ENCODE measurements at places on chromosomes 12 and 14.

DNA sequence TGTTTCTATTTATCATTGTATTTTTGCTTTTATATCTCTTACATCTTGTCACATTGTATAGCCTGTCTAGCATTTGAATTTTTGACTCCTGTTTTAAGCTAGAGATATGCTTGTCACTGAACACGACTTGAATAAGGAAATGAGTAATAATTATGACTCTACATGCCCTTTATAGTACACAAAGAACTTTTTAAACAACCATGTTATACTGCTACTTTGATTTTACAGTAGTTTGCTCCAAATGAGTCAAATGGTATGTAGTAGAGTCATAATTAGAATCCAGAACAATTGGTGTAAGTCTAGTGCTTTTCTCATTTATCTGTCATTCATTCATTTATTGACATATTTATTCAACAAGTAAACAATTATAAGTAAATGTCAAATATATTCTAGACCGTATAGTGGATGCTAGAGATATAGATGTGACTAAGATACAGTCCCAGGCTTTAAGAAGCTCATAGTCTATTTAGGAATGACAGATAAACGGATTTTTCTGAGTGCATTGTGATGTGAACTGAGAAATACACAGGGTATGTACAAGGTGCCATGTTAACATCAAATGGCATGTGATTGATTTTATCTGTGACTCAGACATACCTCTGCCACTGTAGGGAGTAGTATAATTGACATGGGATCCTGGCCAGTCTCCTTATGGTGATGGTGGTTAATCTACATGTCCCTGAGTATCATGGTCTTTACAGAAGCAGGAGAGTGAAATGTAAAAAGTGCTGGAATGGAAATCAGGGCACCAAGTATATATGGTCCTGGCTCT is 799.7 kb downstream of the DIO2 start:
- no peak for DNase-seq

GRCh38 chr12:32970465-32971110 is 74.0 kb upstream of the PKP2 start:
- DNase-seq, result no peak

DNA sequence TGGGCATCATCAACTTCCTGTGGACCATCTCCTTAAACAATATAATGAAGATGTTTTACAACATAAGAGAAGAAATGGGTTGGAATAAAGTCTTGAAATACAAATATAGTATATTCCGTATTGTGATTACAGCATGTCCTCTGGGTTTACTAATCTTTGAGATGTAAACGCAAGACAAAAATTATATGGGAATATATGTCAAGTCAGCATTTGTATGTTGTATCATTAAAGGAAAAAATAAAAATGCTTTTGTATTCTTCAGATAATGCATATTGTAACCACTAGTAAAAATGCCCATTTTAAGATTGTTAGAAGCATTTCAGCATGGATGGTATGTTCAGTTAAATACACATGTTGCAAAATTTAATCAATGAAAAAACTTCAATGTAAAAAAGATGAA is 893.3 kb downstream of the FLRT2 start:
- no peak for DNase-seq

- DNase-seq, result peak; percentile 86
These were observed at the start of gene COQ5 for GRCh38 chr12:120528861-120529525. TSS of gene COQ5 (minus strand) at chr12:120529158. CDS start at chr12:120529141, 17 bp downstream.

- DNase-seq, result peak; percentile 21
These were observed 83.0 kb downstream of the LLPH start for GRCh38 chr12:66047411-66048021.

- DNase-seq, result no peak
These were observed 69.3 kb downstream of the RIN3 start for GRCh38 chr14:92582706-92583452.

GRCh38 chr14:102479777-102480176 is 29.8 kb downstream of the ANKRD9 start:
- DNase-seq, result no peak

- DNase-seq, result no peak
These were observed 25.1 kb upstream of the RPLP0 start for GRCh38 chr12:120225852-120226640.

- DNase-seq, result no peak
These were observed 53.2 kb downstream of the DACT1 start for GRCh38 chr14:58690801-58691516.

DNA sequence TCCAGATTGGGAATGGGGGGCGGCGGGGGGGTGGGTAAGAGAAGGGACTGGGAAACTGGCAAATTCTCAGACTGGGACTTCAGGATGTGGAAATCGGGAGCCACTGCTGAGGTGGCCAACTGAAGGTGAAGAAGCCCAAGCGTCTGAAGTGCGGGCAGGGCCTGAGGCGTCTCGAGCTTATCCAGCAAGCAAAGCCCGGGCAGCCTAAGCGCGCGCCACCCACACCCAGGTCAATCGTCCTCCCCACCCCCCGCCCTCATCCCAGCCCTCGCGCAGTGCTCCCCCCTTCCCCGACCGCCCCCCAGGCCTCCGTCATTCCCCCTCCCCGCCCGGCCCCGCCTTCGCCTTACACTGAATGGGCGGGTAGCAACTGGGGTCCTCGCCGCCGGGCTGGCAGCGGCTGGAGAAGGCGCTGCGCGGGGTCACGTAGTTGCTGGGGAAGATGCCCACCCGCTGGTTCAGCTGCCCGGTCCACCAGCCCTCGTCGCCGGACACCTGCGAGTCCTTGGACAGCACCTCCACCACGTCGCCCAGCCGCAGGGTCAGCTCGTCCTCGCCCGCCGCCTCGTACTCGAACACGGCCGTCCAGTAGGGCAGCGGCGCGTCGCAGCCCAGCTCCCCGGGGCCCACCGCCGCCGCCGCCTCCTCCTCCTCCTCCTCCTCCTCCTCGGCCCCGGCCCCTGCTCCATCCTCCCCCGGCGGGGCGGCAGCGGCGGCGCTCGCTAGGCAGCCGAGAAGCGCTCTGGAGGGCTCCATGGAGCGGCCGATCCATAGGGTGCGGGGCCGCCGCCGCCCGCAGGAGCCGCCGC is 693 bp downstream of the MAP3K9 start:
- no peak for DNase-seq

GRCh38 chr12:87870493-87871460 is 158.4 kb downstream of the C12orf50 start:
- DNase-seq, result no peak

GRCh38 chr12:61891632-61892031 is 368.6 kb upstream of the USP15 start:
- DNase-seq, result no peak

DNA sequence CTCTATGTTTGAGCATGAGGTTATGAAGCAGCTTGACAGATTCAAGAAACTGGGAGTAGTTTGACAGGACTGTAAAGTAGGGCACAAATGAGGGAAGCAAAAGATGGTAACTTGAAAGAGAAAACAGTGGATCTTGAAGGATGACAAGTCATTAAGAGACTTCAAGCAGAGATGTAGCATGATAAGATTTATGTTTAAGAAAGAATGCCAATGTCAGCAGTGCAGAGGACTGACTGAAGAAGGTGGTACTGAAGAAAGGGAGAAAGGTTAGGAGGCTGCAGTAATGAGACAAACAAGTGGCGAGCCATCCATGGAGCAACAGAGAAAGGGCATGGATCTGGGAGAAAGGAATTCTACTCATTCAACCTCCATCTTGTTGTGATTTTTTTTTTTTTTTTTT is 120.2 kb upstream of the RAP1B start:
- no peak for DNase-seq

- DNase-seq, result no peak
These were observed 88.9 kb downstream of the TXNDC16 start for GRCh38 chr14:52463375-52463774.

DNA sequence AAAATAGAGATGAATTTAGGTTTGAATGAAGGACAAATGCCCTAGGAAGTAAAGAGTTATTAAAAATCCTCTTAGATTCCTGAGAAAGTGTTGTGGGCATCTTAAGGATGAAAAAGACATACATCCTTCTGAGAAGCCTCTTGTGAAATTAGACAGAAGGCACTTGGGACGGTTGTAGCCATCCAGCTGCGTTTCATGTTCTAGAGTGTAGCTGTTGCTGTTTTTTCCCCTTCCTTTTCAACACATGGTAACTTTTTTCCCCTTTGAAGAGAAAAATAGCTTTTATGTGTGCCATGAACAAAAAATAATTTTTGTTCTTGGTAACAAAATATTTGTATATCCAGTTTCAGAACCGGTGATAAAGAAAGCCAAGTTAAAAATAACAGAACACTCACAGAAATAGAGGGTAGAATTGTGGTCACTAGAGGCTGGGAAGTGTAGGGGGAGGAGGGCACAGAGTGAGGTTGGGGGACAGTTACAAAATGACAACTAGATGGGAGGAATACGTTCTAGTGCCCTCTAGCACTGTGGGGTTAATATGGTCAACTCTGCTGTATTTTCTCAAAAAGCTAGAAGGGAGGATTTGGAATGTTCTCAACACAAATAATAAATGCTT is 58.4 kb downstream of the PTHLH start:
- DNase-seq, result no peak

DNA sequence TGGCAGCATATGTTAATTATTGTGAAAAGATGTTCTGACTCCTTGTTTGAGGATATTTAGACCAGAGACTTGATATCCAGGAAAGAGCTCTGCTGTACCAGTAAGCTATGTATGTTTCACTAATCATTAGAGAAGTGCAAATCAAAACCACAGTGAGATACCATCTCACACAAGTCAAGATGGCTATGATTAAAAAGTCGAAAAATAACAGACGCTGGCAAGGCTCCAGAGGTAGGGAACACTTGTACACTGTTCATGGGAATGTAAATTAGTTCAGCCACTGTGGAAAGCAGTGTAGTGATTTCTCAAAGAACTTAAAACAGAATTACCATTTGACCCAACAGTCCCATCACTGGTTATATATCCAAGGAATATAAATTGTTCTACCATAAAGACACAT is 171.6 kb downstream of the DPY19L2 start:
- DNase-seq, result no peak

GRCh38 chr12:106345746-106346145 is 11.8 kb upstream of the POLR3B start:
- DNase-seq, result peak; percentile 14

GRCh38 chr12:25435431-25435830 is 117.7 kb downstream of the LMNTD1 start:
- DNase-seq, result no peak

DNA sequence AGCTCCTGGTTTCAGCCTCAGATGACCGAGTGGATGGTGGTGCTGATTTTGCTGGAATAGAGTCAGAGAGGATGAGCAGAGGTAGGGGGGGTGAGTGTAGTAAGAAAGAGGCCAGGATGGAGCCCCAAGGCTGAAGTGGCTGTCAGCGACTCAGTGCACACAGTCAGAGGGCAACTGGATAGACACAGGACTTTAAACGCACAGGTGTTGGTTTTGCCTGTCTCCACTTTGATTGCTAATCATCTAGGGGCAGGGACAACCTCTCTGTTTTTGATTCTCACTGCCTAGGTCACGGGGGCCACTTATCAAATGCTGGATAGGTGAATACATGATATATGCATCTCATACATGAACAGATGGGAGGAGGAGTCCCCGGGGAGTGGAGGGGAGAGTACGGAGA is 99.5 kb downstream of the EGLN3 start:
- no peak for DNase-seq

DNA sequence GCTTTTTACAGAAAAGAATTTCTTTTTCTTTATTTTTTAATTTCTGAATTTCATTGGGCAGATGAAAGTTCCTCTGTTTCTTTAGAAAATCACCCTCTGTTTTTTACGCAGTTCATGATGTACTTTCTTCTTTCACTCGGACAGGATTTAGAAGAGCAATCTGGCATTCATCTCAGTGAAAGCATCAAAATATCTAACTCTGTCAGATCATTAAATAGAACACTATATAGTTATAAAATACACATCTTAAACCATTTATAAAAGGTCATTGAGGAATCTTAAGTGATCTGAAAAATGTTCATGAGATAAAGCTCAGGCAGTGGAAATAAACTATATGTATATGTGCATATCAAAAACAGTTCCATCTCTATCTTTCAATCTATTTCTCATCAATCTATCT is 3.9 kb downstream of the IFNG-AS1 start:
- DNase-seq, result no peak

DNA sequence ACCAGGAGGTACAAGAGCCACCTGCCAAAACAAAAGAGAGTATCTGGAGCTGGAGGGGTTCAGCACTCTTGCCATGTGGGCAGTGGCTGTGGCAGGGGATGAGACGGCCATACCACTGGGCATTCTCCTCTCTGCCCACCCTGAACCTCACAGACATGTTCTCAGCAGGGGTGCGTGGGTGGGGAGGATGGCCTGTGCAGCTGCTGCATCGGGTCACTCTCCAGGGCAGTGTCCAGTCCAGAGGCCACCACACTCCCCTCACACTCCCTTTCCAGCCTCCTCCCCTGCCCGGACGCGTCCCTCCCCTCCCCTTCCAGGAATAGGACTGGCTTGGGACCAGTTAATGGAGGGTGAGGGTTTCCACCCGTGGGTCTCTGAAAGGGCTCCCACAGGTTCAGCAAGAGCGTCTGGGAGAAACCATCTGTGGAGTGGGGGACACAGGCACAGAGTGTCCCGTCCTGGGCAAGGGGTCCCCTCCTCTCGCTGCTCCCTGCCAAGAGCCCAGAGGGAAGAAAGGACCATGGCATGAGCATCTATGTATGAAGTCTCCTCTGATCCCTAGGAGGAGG is 501 bp downstream of the C1R start:
- DNase-seq, result peak; percentile 22

- DNase-seq, result no peak
These were observed 14.9 kb upstream of the DCP1B start for GRCh38 chr12:2019126-2019525.

GRCh38 chr14:56170028-56170427 is 51.8 kb downstream of the PELI2 start:
- no peak for DNase-seq

DNA sequence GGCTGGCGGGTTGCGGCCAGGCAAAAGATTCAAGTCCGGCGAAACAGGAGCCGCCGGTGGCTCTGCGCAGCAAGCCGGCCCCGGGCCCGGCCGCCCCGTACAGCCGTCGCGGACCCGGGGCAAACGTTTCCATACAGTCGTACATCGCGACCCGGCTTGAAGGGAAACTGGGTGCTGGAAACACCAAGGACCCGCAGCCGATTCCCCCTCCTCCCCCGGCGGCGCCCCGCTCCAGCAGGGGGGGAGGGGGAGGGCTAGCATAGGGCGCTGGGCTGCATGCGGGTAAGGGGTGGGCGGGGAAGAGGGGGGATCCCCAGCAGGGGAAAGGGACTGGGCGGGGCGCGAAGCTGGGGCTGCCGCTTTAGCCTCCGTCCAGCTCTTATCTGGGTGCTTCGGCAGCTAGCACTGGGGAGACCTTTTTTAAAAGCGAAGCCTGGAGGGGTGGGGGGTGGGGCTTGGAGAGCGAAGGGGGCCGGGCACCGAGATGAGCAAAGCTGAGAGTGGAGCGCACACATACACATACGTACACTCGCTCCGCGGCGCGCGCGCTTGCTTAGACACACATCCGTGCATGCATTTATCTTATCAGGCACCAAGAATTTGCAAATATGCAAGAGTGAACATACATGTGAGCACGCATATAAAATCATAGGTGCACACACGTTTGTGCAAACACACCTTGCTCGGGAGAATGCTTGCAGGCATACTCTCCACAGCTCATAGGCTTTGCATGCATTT is 11.9 kb downstream of the RARG start:
- DNase-seq, result peak; percentile 59

- no peak for DNase-seq
These were observed 85.5 kb upstream of the PTPRB start for GRCh38 chr12:70722584-70723343.

Data from AG08395 (cell line).